ENCODE measurements at places on chromosomes 12 and 14.

DNA sequence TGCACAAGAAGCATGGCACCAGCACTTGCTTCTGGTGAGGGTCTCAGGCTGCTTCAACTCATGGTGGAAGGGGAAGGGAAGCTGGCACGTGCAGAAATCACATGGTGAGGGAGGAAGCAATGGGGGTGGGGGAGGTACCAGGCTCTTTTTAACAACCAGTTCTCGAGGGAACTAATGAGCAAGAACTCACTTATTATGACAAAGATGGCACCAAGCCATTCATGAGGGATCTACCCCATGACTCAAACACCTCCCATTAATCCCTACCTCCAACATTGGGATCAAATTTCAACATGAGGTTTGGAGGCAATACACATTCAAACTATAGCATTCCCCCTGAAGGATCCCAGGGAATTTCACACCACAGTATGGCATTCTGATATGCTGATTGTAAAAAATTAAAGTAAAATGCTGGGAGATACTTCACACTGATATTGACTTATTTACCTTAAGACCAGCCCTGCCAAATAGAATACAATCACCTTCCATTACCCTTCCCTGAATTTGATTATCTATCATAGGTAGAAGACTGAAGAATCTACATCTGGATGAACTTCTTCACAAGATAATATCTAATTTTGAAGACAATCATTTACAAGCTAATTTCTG is 201.7 kb upstream of the PLXNC1 start:
- no peak for DNase-seq

DNA sequence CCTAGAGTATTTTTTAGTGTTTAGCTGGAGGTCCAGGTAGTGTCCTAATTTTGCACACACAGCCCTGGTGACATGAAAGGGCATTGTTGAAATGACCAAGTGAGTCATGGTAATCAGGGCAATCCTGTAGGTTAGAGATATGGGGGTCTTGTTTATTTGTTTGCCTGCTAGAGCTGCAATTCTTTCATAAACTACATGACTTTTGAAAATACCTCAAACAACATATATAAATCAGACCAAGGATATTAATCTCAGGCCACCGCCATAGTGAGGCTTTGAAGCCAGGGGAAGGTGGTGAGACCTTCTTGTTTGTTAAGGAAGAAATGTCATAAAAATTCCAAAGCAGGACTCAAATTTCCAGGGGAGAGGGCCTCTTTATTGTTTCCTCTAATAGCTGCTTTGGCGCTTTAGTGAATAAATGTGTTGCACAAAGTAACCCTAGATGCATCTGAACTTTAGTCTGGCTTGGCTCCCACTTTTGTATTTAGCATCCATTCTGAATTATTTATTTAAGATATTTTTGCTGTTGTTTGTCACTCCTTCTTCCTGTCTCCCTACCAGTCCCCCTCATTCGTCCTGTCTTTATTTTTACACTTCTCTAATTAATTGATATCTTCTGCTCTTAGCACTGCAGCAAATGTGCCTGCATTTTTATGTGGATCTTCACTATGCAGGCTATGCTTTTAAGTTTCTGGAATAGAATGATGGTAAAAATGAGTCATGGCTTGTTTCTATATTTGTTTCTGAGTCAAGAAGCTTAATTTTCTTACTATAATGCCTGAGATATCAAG is 430.3 kb downstream of the RAD51B start:
- DNase-seq: no peak

DNA sequence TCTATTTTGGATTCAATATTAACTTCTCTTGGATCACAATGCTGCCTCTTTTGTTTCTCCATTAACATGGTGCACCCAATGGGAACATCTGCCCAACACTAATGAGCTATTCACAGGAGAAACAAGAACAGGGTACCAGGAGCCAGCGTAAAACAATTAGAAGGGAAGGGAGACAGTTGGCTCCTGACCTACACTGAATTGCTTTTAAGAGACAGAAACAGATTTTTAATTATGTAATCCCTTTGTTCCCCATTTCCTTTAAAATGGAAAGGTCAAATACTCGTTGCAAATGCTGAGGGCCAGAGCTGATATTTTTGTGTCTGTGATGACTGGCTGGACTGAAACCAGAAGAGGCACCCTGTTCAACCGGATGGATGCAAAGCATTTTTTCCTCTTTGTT is 108.3 kb downstream of the SEC23A start:
- no peak for DNase-seq

GRCh38 chr14:91316761-91317160 is 72.3 kb upstream of the GPR68 start:
- no peak for DNase-seq

DNA sequence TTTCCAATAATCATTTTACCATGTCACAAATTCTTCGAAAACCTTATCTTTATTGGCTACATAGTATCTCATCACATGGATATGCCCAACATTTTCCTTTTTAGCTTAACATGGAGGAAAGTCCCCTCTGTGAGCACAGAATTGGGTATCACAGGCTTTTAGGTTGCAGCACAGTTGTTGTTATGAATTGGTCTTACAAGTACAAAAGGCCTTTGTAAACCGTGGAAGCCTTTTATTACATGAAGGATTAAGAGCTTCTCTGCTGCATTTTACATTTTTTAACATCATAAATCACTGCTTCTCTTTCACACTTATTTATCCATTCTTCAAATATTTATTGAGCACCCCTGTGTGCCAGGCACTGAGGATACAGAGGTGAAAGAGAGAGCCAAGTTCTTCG is 26.2 kb downstream of the UBE3B start:
- DNase-seq: no peak

DNA sequence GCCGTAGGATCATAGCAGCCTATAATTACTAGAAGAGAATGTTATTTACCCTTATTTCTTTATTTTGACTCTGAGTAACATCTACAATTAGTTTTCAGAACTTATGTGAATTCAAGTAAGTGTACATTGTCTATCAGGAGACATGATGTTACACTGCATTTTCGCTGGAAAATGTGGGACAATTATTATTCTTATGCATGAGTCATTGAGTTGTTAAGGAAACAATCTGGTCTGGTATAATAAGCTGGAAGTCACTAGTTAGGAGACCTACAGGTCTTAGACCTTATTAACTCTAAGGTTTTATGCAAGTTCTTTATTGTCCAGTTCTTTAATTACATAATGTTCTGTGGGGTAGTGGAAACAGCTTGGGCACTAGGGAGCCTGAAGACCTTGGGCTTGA is 5.8 kb downstream of the KTN1 start:
- no peak for DNase-seq

GRCh38 chr12:89307474-89308253 is 44.6 kb downstream of the DUSP6 start:
- no peak for DNase-seq

- no peak for DNase-seq
Measured at GRCh38 chr12:49305762-49306510, 11.0 kb downstream of the PRPH start.

DNA sequence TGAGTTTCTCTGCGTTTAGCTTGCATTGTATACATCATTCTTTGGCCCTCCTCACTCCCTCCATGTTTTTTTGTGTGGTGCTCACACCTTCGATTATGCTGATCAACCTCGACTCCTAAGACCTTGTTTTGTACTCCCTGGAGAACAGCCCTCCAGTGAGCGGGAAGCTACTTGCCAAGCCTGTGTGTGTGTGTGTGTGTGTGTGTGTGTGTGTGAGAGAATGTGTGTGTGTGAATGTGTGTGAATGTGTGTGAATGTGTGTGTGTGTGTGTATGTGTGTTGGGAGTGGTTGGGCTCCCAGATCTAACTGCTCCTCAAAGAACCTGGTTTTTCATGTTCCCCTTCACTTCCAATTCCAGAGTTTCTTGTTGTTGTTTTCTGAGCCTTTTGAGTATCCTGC is 6.0 kb downstream of the NYNRIN start:
- DNase-seq: no peak

DNA sequence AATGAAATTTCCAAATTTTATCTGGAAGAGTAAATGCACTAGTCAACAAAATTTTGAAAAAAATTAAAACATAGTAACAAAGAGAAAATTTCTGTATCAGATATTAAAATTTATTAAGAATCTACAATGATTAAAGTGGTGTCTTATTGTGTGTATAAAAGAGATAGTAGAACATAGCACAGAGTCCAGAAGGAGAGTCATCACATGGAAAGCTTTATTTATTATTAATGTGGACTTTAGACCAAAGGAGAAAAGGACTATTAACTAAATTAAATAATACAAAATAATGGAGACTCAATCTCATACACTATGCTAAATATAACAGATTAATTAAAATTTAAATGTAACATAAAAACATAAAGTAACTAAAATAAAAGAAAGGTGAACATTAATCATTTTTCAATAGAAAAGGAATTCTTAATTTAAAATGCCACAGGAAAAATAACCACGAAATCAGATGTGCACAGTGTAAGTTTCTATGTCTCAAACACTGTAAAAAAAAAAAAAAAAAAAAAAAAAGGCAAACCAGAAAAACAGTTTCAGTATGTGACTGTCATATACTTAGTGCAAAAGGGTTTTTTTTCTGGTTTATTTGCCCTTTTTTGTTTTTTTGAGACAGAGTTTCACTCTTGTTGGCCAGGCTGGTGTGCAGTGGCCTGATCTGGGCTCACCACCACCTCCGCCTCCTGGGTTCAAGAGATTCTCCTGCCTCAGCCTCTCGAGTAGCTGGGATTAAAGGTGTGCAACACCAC is 95.4 kb downstream of the MYF5 start:
- DNase-seq: no peak

- no peak for DNase-seq
Measured at GRCh38 chr14:63460680-63461369, 82.4 kb downstream of the PPP2R5E start.

DNA sequence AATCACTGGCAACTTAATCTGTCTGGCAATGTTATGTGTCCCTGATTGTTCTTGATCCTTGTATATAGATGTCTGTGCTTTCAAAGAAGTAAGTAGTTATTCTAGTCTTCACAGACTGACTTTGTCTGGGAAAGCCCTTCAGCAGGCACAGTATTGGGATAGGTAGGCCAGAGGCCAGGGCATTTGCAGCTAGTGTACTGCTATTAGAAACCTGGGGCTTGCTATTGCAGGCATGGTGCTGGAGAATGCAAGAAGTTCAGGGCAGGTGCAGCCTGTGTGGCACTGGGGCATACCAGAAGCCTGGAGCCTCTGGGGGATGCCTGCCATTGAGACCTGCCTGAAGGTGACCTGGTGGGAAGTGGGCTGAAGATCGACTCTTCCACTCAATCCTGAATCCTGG is 96.3 kb downstream of the TMTC3 start:
- no peak for DNase-seq

GRCh38 chr12:52130711-52131110 is 51.2 kb downstream of the SMIM41 start:
- no peak for DNase-seq

DNA sequence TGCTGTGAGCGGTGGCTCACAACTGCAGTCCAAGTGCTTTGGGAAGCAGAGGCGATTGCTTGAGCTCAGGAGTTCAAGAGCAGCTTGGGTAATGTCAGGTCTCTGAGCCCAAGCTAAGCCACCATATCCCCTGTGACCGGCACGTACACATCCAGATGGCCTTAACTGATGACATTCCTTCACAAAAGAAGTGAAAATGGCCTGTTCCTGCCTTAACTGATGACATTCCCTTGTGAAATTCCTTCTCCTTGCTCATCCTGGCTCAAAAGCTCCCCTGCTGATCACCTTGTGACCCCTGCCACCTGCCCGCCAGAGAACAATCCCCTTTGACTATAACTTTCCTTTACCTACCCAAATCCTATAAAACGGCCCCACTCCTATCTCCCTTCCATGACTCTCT is 48.6 kb downstream of the SLC25A47 start:
- no peak for DNase-seq

DNA sequence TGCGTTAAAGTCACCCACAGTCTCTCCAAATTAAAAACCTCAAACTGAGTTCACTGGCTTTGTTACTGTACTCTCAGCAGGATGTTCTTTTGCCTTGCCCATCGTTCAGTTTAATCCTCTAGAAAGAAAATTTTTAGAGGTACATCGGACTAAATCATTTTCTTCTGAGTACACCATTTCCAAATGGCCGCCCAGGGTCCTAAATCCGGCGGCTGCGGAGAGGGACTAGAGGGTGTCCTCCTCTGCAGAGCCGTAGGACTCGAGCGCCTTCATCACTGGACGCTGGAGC is 1.4 kb downstream of the LIN7A start:
- no peak for DNase-seq

DNA sequence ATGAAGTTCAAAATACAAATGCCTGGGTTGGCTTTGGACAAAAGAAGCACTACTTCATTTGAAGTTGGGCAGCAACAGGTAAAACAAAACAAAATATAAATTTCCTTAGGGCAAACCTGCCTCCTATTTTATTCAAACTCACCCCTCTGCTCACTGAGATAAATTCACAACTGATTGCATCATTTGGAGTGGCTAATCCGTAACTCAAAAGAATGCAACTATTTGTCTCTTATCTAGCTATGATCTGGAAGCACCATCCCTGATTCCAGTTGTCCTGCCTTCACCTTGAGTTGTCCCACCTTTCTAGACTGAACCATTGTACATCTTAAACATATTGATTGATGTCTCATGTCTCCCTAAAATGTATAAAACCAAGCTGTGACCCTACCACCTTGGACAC is 145.0 kb downstream of the CCER1 start:
- no peak for DNase-seq

DNA sequence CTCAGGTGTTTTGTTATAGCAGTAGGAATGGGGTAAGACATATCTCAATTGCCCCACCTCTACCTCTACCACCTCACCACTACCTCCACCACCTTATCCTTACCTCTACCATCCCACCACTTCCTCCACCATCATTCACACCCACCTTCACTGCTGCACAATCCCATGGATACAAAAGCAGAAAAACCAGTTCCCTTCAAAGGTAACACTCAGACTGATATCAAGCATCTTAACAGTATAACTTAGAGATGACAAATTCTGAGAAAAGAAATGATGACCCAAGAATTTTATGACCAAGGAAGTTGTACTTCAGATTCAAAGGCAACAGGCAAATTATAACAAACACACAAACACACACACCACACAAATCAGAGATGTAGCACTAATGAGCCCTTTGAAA is 189.4 kb downstream of the NUAK1 start:
- no peak for DNase-seq

- DNase-seq: no peak
Measured at GRCh38 chr12:77610446-77610845, 220.2 kb upstream of the NAV3 start.

DNA sequence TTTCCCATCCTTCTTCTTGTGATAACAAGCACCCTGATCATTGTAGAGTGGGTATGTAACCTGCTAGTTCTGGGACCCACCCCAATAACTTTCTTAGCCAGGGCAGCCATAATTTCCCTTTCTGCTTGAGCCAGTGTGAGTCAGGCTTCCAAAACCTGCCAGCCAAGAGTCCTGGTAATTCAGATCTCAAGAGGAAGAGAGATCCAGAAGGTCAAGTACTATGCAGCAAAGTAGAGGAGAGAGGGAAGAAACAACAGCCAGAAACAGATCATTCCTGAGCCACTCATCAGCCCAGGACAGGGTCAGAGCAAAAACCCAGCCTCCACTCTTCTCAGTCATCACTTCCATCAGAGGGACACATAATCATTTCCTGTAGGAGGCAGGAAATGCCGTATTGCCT is 182.0 kb downstream of the DICER1 start:
- no peak for DNase-seq
